Activated CD4-positive, alpha-beta memory T cell treated with anti-CD3 and anti-CD28 coated beads, Interleukin-2, amount 10 ng/mL, durations not matched to agents 7 days and 5 days (primary cell): ENCODE measurements at places on chromosomes 12 and 14. TPM values are rescaled to one million over a fixed set of nuclear protein-coding genes. Genes with fewer than 3 reads are reported as not detected.

The SERPINA6 gene
- total RNA-seq = not detected

DNA sequence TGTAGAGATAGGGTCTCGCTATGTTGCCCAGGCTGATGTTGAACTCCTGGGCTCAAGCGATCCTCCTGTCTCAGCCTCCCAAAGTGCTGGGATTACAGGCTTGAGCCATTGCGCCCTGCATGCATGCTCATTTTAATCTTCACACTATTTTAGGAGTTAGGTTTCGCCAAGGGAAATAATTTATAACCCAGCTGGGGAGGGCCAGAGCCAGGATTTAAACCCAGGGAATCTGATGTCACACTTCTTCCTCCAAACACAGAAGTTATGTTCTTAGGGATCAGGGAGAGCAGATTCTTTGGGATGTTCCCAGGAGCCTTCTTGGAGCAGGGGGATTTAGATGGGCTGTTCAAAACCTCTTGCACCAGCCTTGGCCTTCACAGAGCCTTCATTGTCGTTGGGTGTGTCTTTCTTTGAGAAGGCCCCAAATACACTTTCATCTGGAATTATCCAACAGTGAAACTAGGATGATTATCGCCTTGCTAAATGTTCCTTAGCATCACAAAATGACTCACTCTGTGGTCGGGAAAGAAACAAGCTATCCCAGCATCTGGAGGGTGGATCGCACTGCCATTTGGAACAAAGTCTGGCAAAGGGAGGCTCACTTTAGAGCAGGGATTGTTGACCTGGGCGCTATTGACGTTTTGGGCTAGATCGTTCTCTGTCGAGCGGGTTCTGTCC is 8.2 kb upstream of the PPP1CC start:
- H3K4me3 ChIP-seq = no peak overlapping the region
- no peaks in the 10 kb centered on the region for H3K4me1 ChIP-seq

- H3K27me3 ChIP-seq = no peaks in the 10 kb centered on the region
- no peak overlapping the region for H3K27ac ChIP-seq
- peaks cover 86% of the 10 kb centered on the region for H3K36me3 ChIP-seq
- DNase-seq = no peak
These were observed 8.7 kb downstream of the KMT2D start for GRCh38 chr12:49051777-49052438.

- peaks cover 53% of the 10 kb centered on the region for H3K4me1 ChIP-seq
- H3K27me3 ChIP-seq = no peaks in the 10 kb centered on the region
- H3K4me3 ChIP-seq = no peak overlapping the region
- H3K27ac ChIP-seq = peak overlapping the region; percentile 63
These were observed 2.9 kb downstream of the SCNN1A start for GRCh38 chr12:6372403-6373003.

DNA sequence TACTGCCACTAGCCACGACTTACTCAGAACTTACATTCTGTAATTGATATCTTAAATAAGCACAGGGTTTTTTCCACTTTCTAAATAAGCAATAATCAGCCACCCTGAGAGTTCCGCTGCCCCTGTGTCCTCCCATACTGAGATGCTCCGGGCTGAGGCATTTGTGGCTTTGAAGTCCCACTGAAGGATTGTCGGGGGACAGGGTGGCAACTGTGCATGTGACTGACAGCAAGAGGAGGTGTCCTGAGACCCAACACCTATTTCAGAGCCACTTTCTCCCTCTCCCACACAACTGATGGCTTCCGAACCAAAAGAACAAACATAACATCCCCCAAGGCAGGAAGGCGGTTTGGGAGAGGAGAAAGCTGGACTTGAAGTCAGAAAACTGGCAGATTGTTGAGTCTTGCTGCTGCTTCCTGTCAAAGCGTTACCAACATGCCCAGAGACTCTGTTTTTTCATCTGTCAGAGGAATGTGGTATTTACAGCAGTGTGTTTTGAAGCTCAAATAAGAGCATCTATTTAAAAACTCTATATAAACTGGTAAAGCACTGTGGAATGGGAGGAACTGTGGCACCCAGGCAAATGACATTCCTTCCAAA is 157.9 kb upstream of the FKBP4 start:
- no peaks in the 10 kb centered on the region for H3K36me3 ChIP-seq
- H3K27me3 ChIP-seq = peaks cover 24% of the 10 kb centered on the region
- no peak overlapping the region for H3K27ac ChIP-seq
- no peak for DNase-seq

- H3K4me1 ChIP-seq = no peaks in the 10 kb centered on the region
- no peak overlapping the region for H3K27ac ChIP-seq
- no peak for DNase-seq
- H3K4me3 ChIP-seq = no peak overlapping the region
- H3K36me3 ChIP-seq = no peaks in the 10 kb centered on the region
These were observed 94.3 kb downstream of the C12orf42 start for GRCh38 chr12:103401421-103401820.

- H3K36me3 ChIP-seq = no peaks in the 10 kb centered on the region
- peaks cover 13% of the 10 kb centered on the region for H3K27me3 ChIP-seq
- no peak overlapping the region for H3K27ac ChIP-seq
- DNase-seq = no peak
- no peaks in the 10 kb centered on the region for H3K4me1 ChIP-seq
These were observed 88.2 kb downstream of the SLC24A4 start for GRCh38 chr14:92411135-92411534.

DNA sequence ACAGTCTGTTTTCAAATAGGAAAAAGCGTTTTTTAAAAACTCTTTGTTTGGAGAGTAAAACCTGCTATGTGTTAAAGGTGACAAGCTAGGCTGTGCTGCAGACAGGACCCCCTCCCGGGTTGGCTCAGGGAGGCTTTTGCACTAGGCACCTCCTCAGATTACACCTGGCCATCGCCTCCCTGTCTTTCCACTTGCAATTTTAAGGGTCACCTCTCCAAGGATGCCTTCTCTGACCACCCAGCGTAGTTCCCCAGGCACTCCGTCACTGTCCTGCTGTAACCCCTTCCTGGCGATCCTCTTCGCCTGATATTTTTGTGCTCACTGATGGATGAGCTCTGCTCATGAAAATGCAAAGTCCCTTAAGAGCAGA is 80.7 kb downstream of the NTF3 start:
- H3K27ac ChIP-seq = no peak overlapping the region
- H3K4me3 ChIP-seq = no peak overlapping the region
- H3K27me3 ChIP-seq = no peaks in the 10 kb centered on the region
- no peaks in the 10 kb centered on the region for H3K4me1 ChIP-seq
- no peaks in the 10 kb centered on the region for H3K36me3 ChIP-seq
